Activated naive CD4-positive, alpha-beta T cell (primary cell): ENCODE measurements at places on chromosomes 3 and 15.

GRCh38 chr3:136250903-136251460 is 842 bp downstream of the PCCB start:
- DNase-seq, result peak; percentile 2

DNA sequence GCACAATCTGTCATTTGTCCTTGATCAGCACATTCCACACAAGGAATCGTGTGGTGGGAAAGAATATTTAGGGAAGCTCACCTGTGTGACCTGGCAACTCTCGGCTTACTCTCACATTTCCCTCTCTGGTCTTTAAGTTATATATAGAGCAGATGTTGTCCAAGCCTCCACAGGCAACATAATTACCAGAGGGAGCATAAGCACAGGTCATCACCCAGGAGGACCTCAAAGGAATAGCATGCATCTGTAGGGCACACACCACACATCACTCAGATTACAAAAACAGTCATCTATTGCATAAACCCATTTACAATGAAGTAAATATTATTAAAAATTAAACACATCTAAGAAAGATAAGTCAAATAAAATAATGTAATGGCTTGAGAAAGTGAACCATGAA is 36.5 kb downstream of the GNB4 start:
- no peak for DNase-seq

GRCh38 chr3:112767177-112767576 is 79.5 kb downstream of the CD200R1L start:
- DNase-seq, result no peak

GRCh38 chr3:40930131-40930538 is 269.2 kb upstream of the CTNNB1 start:
- no peak for DNase-seq

DNA sequence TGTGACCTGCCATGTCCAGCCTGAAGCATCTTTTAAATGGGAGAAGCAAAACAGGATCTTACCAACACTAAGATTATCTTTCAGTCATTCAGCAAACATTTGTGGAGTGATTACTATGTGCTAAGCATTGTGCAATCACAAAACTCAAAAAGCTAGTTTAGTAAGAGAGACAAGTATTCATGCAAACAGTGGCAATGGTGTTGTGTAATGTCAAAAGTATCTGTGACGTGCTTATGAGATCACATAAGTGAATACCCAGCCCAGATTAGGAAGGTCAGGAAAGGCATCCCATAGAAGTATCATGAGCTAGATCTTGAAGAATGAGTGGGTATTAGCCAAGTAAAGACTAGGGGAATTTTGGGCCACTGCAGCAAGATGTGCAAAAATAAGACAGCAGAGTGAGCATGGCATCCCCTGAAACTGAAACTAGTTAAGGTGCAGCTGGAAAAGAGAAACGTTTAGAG is 32.1 kb downstream of the SEC62 start:
- no peak for DNase-seq

DNA sequence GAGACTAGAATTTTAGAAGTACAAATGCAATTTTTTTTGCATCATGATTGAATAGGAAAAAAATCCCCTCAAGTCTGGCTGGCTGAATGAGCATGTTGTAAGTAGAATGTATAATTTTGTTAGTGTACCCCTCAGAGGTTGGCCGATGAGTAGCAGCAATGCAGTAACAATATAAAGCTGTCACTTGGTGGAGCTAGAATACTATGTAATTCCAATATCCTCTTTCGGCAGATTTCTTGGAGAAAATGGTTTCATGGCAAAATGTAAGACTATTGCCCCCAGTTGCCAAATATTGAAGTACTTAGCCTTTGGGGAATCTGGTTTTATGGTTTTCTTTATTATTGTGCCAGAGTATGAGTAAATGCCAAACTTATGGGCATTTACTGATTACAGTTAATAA is 39.8 kb upstream of the SGO1 start:
- no peak for DNase-seq

GRCh38 chr3:132286035-132286434 is 31.2 kb upstream of the ACP3 start:
- DNase-seq, result no peak

GRCh38 chr3:15052335-15053242 is 12.5 kb downstream of the MRPS25 start:
- DNase-seq, result no peak

- DNase-seq, result no peak
Measured at GRCh38 chr3:129890125-129890524, 3.4 kb downstream of the TMCC1 start.

DNA sequence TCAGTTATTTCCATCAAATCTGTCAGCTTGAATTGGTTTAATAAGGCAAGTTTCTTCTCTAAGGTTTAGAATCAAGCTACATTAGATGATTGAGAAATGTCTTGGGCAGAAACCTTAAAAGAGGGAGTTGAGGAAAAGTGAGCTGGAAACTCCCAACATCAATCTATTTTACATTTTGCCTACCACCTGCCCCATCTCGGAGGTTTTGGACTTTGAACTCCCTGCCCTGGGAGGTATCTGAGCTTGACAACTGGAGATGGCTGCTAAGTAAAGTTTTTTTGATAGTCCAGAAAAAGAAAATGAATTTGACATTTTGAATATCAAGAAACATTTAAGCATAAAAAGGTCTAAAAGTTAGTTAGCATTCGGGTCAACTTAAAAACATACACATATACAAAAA is 234.2 kb downstream of the NFKBIZ start:
- DNase-seq, result no peak

GRCh38 chr3:39577541-39577940 is 110.1 kb downstream of the MOBP start:
- no peak for DNase-seq

DNA sequence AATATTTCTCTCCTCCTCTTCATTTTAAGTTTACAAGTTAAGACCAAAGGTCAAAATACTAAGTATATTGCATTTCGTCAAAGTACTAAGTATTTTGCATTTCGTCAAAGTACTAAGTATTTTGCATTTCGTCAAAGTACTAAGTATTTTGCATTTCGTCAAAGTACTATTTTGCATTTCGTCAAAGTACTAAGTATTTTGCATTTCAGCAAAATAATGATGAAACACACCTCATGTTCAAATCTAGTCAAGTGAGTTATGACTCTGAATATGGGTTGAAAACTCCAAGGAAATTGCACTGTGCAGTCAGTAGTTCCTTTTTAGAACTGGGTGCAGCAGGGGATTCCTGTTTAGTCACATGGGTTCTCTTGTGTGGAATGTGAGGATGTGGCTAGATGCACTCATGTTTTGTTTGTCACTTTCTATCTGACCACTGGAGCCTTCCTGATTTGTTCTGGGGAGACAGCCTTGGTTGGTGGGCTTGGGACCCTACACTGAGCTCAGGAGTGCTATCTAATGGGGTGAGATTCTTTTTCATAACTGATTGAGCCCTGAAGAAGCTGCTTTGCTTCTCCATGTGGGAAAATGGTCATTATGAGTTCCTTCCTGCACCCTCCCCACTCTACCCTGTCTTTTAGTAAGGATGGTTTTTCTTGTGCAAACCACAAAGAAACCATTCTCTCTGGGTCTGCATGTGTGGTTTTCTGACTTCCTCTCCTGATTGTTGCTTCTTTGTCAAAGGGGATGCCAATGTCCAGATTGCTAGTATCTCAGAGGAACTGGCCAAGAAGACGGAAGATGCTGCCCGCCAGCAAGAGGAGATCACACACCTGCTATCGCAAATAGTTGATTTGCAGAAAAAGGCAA is 73.4 kb downstream of the CCK start:
- DNase-seq, result no peak

DNA sequence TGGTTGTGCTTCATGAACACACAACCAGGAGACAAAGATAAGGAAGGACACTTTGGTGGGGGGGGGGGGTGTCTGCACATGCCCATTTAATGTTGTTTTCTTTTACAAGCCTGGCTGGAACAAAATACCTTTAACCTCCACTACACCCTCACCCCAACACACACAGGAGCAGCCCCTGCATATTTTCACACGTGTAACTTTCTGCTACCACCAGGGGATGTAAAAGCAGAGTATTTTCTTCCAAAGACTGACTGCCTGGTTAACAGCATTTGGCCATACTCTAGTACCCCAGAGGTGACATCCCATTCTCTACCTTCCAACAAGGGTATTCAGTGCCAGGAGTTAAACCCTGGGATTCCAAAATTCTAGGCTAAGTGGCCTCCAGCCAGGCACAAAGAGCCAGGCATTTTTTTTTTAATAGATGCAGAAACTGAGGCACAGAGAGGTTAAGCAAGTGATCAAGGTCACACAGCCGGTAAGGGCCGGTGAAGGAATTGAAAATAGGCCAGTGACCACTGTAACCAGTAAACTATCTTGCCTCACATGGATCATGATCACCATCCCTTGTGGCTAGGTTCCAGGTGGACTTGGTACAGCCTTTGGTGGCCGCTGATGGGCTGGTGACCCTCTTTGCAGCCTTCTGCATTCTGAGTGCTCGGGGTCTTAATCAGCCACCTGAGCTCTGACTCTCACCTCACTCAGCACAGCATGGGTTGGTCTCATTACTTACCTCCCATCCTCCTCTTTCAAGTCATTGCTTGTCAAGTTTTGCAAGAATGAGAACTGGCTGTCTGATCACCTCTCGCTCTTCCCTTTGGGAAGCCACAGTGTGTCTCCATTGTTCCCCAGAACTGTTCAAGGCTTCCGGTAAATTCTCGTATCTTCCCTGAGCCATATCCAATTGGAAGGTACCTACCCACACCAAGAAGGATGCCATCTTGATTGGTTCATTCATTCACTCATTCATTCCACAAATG is 20.4 kb downstream of the MAGI1 start:
- DNase-seq, result no peak

DNA sequence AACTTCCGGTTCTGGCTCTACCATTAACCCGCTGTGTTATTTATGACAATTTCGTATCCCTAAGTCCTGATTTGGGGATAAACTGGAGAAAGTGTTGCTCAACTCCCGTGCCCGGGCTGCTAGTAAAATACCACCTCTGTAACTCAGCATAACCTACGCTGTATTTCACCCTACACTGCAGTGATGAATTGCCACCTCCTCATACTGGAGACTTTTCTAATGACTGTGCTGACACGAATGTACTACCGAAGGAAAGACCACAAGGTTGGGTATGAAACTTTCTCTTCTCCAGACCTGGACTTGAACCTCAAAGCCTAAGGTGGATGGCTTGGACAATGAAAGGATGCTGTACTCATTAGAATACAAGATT is 16.5 kb downstream of the SLC51A start:
- no peak for DNase-seq

DNA sequence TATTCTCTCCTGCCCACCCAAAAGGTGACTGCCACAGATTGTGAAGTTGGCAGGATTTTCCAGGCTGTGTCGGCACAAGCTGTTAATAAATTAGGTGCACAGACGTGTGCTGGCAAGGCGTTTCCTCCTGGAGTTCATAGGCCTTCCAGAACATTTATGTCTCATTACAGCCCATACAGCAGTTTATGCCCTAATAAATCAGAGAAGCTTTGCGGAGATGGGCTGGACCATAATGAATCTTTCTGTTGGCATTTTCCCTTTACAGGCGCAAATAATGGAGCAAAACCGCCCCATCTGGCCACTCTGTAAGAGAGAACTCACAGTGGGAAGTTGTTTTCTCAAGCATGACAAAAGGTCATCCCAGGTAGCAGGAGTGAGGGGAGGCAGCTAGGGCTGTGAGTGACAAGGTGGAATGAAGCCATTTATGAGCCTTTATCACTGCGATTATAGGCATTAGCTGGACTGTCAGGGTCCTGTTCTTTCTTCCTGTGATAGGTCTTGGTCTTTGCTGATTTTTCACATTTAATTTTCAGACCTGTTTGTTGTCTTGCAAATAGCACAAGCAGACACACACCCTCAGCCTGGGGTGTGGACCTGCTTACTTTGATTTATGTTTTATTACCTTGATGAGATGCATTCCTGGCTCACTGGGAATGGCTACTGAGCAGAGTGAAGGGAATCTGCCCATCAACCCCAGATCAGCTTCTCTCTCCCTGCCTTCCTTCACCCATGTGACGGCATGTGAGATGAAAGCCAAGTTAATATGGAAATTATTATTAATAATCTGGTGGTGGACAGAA is 257.5 kb downstream of the LRTM1 start:
- no peak for DNase-seq

- DNase-seq, result no peak
Measured at GRCh38 chr3:172987273-172987672, 153.8 kb downstream of the SPATA16 start.

DNA sequence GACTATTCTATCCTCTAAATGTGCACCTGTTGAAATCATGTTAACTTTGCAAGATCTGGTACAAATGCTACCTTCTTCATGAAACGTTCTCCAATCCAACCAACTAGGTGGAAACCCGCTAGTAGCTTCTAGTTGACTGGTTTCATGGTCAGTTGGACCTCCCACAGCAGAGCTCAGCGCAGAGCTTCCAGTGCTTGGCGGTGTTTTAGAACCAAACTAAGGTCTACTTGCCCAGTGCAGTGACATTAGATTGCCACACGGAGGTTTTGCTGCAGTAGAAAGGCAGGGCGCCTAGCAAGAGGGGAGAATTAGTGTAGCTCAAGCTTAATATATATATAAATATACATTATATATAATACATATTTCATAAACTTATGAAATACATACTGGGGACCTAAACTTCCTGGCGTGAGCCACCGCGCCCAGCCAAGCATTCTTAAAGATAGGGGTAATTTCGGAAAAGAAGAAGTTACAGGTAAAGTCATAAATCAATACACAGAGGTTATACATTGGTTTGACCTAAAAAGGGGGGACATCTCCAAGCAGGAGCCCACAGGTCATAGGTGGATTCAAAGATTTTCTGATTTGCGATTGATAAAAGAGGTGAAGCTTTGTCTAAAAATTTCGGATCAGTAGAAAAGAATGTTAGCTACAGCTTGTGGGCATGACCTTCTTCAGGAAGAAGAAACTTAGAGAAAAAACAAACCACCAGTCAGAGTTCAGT is 2.1 kb upstream of the OXSR1 start:
- no peak for DNase-seq

DNA sequence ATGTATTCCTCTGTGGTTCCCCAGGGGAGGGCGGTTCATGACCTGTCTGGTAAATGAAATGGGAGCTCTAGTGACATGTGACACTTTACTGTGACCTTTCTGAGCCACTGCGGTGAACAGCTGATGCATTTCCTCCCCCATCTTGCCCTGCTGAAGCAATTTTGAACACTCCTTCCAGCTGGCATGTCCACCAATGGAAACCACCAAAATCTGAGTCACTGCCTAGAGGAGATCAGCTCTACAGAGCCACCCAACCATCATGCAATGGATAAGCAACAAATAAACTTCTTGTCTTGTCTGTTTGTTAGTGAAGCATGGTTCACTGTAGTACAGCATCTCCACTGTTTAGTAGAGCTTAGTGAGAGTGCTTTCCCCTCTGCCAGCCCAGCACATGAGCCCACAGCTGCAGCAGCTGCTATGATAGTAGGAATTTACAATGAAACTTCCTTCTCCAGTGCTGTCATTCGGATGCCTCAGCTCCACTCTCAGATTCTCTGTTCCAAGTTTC is 479.4 kb downstream of the NTRK3 start:
- DNase-seq, result no peak

- DNase-seq, result no peak
Measured at GRCh38 chr3:111164621-111165020, 93.0 kb downstream of the NECTIN3 start.

- no peak for DNase-seq
Measured at GRCh38 chr3:133237380-133237779, 162.5 kb upstream of the BFSP2 start.
